ENCODE measurements at places on chromosomes 4 and X.
A peak's percentile ranks its signal among the peaks of the same experiment; 100 is the strongest.

DNA sequence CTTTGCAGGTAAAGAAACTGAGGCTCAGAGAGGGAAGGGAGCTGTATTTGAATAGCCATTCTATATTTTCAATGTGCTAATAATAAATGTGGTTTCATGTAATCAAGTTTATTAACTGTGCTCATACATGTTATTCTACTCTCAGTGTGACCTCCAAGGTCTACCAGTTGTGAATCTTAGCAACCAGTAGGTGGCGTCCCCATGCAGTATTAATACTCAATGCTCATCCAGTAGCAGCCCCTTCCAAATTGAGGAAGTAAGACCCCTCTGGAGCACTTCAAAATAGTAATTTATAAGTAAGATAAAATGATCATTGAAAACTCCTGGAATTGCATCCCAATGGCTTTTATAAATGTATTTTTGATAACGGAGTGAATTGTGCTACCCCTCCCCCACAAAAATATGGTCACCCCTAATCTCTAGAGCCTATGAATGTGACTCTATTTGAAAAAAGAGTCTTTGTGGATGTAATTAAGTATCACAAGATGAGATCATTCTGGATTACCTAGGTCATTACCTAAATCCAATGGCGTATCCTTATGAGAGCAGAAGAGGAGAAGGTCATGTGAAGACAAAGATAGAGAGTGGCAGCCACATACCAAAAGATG is 20.4 kb upstream of the SEPSECS start:
- DNase-seq, result no peak

DNA sequence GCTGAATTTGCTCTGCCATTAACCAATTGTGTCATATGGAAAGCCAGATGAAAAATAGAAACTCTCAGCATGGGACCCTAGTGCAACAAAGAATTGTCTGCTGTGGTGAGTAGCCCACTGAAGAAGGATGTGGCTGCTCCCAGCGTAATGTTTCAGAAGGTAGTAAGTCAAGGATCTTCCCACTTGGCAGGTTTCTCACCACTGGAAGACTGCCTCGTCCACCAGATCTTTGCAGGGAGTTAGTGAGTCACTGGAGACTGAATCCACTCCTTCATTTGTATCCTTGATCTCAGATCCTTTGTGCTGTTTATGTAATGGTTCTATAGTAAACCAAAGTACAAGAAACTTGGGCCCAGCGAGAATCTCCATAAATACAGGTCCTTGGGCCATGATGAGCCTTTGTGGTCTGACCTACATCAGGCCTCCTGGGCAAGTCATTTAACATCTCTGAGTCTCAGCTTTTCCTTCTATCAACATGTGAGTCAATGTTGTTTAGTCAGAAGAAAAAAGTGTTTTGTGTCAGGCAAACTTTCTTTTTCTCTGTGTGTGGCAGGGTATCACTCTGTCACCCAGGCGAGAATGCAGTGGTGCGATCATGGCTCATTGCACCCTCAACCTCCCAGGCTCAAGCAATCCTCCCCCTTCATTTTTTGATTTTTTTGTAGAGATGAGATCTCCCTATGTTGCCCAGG is 78.0 kb upstream of the CCDC160 start:
- DNase-seq, result no peak

DNA sequence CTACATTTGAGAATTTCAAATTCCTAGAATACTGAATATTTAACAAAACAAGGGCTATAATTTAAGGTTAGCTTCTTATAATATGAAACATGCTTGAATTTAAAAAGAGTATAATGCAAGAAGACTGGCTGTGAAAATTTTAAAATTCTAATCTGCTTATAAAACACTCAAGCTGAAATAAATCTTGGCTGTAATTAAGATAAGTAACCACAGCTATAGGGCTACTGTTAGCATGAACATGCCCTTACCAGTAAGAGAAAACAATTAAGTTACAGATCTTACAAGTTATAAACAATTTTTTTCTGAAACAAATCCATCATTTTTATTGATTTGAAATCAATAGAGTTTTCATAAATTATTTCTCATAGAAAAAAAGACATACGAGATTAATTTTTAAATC is 148.2 kb downstream of the INPP4B start:
- DNase-seq, result no peak

DNA sequence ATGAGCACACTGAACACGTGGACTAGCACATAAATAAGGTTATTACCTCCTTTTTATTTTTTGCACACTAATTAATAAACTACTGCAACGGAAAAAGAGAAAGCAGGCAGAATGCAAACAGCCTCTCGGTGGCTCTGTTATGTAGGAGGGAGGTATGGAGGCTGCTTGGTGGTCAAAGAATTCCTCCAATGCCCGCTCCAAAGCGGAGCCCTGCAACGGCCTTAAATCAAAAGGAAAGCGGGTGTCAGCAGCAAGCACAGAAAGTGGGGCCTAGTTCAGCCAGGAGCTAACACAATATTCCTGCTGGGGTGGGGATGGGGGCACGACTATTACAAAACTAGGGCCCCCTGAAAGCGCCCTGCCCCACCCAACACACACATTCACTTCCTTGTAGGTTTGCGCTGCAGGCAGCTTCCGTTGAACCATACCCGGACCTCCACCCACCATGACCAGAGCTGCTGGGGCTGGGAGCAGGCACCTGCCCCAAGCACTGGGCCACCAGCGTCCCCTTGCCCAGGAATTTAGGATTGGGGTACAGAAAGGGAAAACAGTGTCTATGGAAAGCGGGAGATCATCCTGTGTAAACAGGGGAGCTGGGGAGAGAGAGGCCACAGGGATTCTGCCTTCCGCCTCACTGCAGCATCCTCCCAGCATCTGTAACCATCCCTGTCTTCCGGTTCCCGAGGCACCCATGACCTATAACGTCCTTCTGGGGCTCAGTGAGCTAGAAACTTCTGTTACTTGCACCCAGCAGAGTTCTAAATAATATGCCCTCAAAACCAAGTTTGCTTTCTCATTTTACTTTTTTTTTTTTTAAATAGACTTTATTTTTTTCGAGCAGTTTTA is 57.1 kb upstream of the DDX3X start:
- DNase-seq, result no peak

GRCh38 chrX:130702867-130703707 is 199.9 kb downstream of the ENOX2 start:
- DNase-seq, result no peak

GRCh38 chrX:151825925-151826485 is 86.7 kb upstream of the MAGEA4 start:
- no peak for DNase-seq

DNA sequence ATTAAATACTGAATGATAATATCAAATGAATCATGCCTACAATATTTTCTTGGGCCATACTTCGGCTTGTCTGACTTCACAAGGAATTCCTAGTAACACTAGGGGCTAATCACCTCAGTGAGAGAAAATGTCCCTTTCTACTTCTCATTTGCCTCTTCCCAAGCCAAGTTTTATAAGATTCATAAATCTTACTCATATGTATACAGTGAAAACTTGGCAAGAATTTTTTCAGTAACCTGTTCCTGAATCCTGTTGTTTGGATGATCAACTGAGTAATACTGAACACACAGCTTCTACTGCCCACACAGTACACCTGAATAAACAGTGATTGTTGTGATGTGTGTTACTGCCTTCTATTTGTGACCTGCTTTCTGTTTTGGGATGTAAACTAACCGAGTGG is 16.5 kb downstream of the TMPRSS11E start:
- DNase-seq, result no peak

DNA sequence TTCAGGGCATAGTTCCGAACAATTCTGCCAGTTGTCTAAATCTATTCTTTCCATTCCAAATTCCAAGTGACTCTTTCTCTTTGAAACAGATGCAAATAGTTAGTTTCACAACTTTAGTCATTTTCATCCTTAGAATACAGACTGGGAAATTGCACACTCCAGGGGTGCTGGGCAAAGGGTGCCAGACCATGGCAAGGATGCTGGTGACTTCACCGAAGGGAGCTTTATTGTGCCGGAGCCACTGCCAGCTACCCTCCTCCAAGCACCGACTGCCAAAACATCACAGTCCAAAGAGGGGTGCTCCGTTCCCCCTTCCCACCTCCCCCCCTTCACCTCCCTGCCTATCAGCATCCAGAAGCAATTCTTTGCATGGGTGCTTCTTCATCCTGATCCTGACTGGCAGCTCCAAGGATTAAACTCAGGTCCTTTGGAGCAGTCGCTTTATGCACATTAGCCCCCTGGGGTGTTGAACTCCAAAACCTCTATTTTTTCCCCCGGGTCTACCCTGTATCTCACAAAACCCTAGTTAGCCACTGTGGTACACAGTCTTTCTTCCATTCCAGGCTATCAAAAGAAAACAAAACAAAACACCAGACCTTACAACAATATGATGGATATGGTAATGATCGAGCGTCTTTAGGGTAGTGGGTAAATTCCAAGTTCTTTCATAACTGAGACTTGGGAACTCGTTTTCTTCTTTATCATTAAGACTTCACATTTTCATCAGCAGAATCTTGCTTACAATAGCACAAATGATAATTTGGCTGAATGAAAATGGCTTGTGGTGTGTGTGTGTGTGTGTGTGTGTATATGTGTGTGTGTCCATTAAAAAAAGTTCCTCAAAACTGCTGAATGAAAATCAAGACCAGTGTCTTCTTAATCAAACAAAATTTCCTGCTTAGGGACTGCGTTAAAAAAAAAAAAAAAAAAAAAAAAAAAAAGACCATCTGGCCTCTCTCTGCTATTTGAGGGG is 28.7 kb downstream of the MID1 start:
- no peak for DNase-seq

GRCh38 chr4:63063760-63064159 is 1345.5 kb downstream of the TECRL start:
- DNase-seq, result no peak

- no peak for DNase-seq
Observed at GRCh38 chr4:135927651-135928050, 1604.6 kb downstream of the PCDH18 start.

DNA sequence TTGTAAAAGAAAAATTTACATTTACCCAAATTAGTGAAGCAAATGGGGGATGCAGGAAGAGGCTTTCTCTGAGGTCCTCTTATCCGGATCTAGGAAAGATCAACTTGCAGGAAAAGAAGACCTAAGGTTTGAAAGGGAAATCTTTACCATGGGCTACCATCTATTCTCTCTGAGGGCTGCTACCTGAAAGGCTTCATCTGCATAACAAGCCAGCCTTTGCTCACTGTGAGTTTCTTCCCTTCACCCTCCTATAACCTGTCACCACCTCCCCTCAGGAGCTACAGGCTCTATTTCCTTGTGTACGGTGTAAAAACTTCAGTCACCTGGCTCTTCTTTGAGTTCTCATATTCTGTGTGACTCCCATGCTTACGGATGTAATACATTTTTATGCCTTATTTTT is 118.6 kb upstream of the BEND4 start:
- no peak for DNase-seq

GRCh38 chr4:113221990-113222389 is 172.5 kb downstream of the ANK2 start:
- no peak for DNase-seq

GRCh38 chrX:7119950-7120877 is 27.3 kb upstream of the STS start:
- peak; percentile 25 for DNase-seq
